ENCODE measurements at places on chromosomes 7 and 10.

- peak overlapping the region; percentile 37 for H3K27ac ChIP-seq
- H3K4me1 ChIP-seq: peaks cover 15% of the 10 kb centered on the region
- peak overlapping the region; percentile 79 for H3K4me3 ChIP-seq
- no peaks in the 10 kb centered on the region for H3K27me3 ChIP-seq
- peaks cover 2% of the 10 kb centered on the region for H3K36me3 ChIP-seq
- no peak for DNase-seq
Measured at GRCh38 chr7:12731214-12731656, 43.8 kb downstream of the ARL4A start.

DNA sequence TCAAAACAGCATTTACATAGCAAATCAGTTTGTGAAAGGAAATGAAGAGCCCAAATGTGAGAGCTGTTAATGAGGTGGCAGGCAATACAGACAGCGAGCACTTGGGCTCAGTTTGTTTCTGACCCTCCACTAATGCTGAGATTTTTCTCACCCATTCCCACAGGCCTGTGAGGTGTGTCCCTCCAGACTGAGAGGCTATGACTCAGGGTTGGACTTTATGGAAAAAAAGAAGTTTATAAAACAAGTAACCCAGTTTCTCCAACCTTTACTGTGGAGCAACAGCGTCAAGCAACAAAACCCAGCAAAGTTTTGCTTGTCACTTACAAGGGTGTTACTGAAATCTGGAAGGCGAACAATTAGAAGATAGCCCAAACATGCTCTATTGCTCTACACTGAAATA is 4.9 kb upstream of the FEZF1 start:
- no peaks in the 10 kb centered on the region for H3K4me1 ChIP-seq
- peaks cover 2% of the 10 kb centered on the region for H3K36me3 ChIP-seq
- peaks cover 63% of the 10 kb centered on the region for H3K27me3 ChIP-seq
- no peak for DNase-seq
- no peak overlapping the region for H3K4me3 ChIP-seq

- no peak for DNase-seq
- H3K4me3 ChIP-seq: no peak overlapping the region
- no peaks in the 10 kb centered on the region for H3K27me3 ChIP-seq
Measured at GRCh38 chr7:82677493-82677892, 233.9 kb upstream of the CACNA2D1 start.

- H3K4me1 ChIP-seq: peaks cover 32% of the 10 kb centered on the region
- H3K36me3 ChIP-seq: no peaks in the 10 kb centered on the region
- peak; percentile 27 for DNase-seq
- H3K27me3 ChIP-seq: no peaks in the 10 kb centered on the region
- no peak overlapping the region for H3K27ac ChIP-seq
Measured at GRCh38 chr10:110279407-110279986, 25.2 kb downstream of the SMNDC1 start.

DNA sequence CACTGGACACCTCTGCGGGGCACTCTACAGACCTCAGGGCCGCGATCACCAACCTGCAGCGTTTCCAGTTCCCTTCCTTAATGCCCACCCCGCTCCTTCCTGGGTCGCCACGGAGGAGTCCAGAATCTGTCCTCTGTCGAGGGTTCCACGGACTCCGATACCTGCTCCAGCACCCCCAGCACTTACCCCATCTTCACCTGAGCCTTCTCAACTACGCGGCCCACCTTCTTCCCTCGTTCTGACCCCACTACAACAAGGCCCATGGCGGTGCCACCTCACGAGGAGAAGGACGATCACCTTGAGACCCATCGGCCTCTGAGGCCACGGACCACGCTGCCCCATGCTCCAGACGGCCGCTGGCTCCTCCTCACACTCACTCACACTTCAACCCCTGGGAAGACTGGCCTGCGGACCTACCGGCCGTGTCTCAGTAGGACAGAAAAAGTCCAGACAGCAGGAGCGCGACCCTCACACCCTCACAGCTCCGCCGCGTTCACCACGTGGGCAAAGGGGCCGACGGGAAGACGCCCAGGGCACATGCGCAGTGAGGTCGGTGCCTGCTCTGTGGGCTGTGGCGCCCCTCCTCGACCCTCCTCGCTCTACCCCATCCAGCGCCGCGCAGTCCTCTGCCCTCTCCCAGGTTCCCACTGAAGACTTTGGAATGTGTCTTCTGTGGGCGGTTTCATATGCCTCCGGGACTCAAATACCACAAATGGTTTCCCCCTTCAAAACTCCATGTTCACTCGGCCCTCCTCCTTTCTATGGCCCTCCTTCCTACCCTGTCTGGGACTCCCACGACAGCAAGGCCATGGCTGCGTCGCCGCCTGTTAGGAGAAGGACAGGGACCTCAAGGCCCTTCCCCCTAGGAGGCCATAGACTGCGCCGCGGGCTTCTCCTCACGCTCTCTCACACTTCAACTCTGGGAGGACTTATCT is 193.9 kb upstream of the PHF14 start:
- H3K4me3 ChIP-seq: no peak overlapping the region
- no peak overlapping the region for H3K27ac ChIP-seq
- no peaks in the 10 kb centered on the region for H3K4me1 ChIP-seq
- no peaks in the 10 kb centered on the region for H3K36me3 ChIP-seq
- H3K27me3 ChIP-seq: peaks cover 1% of the 10 kb centered on the region

- peak within 1 kb of the TSS; percentile 96 for H3K27ac ChIP-seq
- H3K4me3 ChIP-seq: no peak within 1 kb of the TSS
- no peaks in the 10 kb centered on the region for H3K36me3 ChIP-seq
- DNase-seq: peak; percentile 91
Measured at GRCh38 chr10:96586419-96587263, at the start of gene TM9SF3. Gene TM9SF3 (minus strand): TSS chr10:96587012. CDS start chr10:96586835, 177 bp downstream.

DNA sequence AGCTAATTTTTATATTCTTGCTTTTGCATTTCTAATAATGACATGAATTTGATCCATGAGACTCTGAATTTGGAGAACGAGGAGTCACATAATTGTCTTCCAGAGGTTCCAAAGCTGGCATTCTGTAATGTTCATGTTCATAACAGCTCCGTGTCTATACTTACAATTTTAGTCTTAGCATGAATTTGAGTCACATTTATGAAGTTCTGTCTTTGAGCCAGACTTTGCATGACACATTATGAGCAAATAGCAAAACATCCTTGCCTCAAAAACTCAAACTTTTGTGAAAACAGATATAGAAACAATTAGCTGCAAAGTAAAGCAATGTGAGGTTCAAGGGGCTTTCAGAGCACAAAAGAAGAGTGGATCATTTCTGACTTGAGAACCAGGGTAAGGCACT is 44.5 kb upstream of the CAV2 start:
- H3K27me3 ChIP-seq: peaks cover 12% of the 10 kb centered on the region
- DNase-seq: no peak
- H3K4me3 ChIP-seq: no peak overlapping the region
